Endodermal cell (in vitro differentiated cells): ENCODE measurements at places on chromosomes 13 and 19.

- H3K27me3 ChIP-seq: no peaks in the 10 kb centered on the region
- peak within 1 kb of the TSS; percentile 88 for H3K4me3 ChIP-seq
- H3K27ac ChIP-seq: peak within 1 kb of the TSS; percentile 89
- H3K4me1 ChIP-seq: peaks cover 4% of the 10 kb centered on the region
These were observed at the start of gene MOB3A for GRCh38 chr19:2096034-2096479. Gene MOB3A, minus strand, starts transcription at chr19:2096326. Its CDS starts 17,766 bp downstream, at chr19:2078560.

GRCh38 chr19:41264581-41265394 is 616 bp downstream of the HNRNPUL1 start:
- H3K36me3 ChIP-seq: peaks cover 32% of the 10 kb centered on the region
- H3K27me3 ChIP-seq: no peaks in the 10 kb centered on the region
- peak; percentile 78 for DNase-seq

- DNase-seq: peak; percentile 80
- H3K27me3 ChIP-seq: peaks cover 78% of the 10 kb centered on the region
- no peaks in the 10 kb centered on the region for H3K36me3 ChIP-seq
These were observed 1.5 kb downstream of the HS6ST3 start for GRCh38 chr13:96091164-96092117.

DNA sequence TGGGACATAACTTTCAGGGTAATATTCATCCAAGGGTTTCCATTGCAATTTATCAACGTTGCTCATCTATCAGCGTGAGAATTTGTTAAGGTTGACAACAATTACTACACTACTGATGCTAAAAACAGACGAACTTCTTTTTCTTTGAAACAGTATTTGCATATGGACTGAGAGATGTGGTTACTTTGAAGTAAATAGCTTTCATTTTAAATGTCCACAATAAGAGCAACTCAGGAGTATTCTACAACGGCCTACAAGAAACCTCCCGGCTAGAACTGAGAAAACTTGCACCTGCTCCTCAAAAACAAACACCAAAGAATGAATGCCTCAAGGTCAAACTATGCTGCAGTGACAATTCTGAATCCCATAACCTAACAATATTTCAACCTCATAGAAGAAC is 238.4 kb downstream of the IRS2 start:
- H3K27me3 ChIP-seq: no peaks in the 10 kb centered on the region
- H3K36me3 ChIP-seq: no peaks in the 10 kb centered on the region
- DNase-seq: no peak
- no peak overlapping the region for H3K4me3 ChIP-seq
- peak overlapping the region; percentile 41 for H3K27ac ChIP-seq

DNA sequence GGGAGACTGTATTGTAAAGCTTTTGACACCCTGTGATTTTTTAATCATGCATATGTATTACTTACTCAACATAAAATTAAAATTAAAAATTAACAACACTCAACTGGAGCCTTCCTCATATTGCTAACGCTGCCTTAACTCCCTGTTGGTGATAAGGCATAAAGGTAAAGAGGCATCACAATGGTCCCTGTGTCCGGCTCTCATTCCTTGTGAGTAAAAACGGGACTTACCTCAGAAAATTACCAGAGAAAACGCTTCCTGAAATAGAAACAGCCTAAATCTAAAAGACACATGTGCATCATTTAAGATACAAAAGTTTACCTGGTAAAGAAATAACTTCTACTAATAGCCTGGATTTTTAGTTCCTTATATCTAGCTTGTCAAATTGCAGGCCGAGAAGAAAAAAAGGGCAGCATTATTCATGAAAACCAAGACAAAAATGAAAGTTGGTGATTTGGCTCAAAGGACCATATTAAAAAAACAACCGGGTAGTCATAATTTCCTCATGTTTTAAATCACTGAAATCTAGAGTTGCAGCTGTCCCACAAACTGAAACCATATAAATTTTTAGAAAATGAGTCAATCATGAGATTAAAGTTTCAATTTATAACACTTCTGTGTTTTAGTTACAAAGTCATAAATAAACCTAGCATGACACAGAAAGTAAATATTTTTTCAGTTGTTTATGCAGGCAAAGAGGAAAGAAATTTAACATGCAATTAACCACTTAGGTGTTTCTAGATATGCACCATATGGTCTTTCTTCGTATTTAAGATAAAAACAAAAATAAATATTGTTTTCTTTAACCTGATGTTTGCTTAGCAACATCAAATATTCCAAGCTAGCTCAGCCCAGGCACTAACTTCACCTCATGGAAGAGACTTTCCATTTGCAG is 94.7 kb downstream of the MIPEP start:
- no peaks in the 10 kb centered on the region for H3K27me3 ChIP-seq
- DNase-seq: no peak
- H3K4me1 ChIP-seq: no peaks in the 10 kb centered on the region
- H3K4me3 ChIP-seq: no peak overlapping the region
- H3K36me3 ChIP-seq: peaks cover 4% of the 10 kb centered on the region

DNA sequence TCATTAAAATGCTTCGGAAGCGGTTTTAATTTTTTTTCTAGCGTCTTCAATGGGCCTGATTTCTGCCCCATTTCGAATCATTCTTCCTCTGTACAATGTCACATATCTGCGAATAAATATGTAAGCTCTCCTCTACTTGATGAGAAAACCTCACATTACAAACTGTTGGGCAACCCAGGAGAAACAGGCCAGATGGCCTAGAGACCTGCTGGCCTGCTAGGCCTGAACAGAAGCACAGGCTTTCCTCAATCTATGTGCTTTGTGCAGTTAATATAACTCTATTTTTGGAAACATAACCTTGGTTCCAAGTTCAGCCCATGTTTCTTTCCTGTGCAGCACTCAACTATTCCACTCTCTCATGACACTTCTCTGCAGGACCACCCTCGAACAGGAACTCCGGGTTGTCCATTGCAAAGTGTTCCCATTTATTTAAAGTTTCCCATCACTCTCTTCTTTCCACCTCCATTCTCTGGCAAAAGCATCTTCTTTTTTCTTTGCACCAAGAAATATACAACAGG is 42.0 kb downstream of the DCLK1 start:
- H3K4me3 ChIP-seq: no peak overlapping the region
- no peak overlapping the region for H3K27ac ChIP-seq
- no peaks in the 10 kb centered on the region for H3K27me3 ChIP-seq
- DNase-seq: no peak
- H3K36me3 ChIP-seq: no peaks in the 10 kb centered on the region

DNA sequence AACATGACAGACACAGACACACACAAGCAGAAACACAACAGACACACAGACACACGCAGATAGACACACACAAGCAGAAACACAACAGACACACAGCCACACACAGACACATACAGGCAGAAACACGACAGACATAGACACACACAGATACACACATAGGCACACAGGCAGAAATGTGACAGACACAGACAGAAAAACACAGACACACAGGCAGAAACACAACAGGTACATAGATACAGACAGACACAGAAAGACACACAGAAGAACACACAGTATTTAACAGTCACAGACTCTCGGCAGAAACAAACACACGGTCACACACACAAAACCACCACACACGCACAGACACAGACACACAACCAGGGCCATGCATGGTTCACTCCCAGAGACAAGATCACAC is 905 bp downstream of the TBXA2R start:
- no peak overlapping the region for H3K27ac ChIP-seq
- H3K27me3 ChIP-seq: peaks cover 16% of the 10 kb centered on the region
- no peaks in the 10 kb centered on the region for H3K4me1 ChIP-seq
- H3K36me3 ChIP-seq: no peaks in the 10 kb centered on the region

GRCh38 chr13:33757713-33758112 is 60.2 kb upstream of the RFC3 start:
- no peaks in the 10 kb centered on the region for H3K27me3 ChIP-seq
- DNase-seq: no peak
- no peak overlapping the region for H3K27ac ChIP-seq
- H3K36me3 ChIP-seq: no peaks in the 10 kb centered on the region

DNA sequence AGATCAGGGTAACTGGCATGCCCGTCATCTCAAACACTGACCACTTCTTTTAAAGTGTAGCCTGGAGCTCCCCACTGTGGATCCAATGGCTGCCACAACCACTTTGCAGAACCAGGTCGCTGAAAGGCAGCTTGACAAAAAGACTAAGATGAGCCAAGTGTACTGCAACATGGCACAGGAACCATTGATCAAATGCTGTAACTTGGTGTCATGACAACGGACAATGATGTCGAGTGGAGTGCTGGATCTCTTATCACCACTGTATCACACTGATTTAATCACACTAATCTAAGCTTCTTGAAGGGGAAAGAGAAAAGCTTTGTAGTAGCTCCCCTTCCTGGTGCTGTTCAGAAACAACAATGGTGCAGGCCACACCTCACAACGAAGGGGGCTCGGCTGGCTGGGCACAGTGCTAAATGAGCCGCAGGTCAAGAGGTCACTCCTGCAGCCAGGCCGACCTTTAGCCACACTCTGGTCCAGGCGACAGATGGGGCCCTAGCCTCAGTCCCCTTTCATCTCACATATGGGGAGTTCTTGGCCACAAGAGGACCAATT is 2.2 kb upstream of the TNFRSF19 start:
- DNase-seq: peak; percentile 56
- no peak overlapping the region for H3K4me3 ChIP-seq
- peaks cover 12% of the 10 kb centered on the region for H3K4me1 ChIP-seq
- H3K27me3 ChIP-seq: no peaks in the 10 kb centered on the region
- H3K36me3 ChIP-seq: no peaks in the 10 kb centered on the region

DNA sequence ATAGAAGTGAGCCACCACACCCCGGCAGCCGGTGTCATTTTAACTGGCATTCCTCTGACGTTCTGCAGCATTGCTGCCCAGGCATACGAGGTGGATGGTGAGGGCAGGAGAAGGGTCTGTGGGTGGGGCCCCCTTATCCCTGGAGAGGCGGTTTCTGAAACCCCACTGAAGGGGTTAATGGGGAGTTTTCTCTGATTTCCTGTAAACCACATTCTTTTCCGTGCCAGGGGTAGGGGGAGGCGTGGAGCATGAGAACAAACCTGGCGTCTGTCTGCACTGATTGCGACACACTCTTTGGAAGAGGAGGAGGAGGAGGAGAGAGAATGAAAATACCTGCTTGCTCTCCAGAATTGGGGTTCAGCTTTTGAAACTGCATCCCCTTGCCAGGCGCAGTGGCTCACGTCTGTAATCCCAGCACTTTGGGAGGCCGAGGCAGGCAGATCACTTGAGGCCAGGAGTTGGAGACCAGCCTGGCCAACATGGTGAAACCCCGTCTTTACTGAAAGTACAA is 2.7 kb upstream of the C3 start:
- H3K4me1 ChIP-seq: no peaks in the 10 kb centered on the region
- peak; percentile 67 for DNase-seq
- no peaks in the 10 kb centered on the region for H3K36me3 ChIP-seq
- H3K4me3 ChIP-seq: no peak overlapping the region
- H3K27ac ChIP-seq: no peak overlapping the region
- no peaks in the 10 kb centered on the region for H3K27me3 ChIP-seq

DNA sequence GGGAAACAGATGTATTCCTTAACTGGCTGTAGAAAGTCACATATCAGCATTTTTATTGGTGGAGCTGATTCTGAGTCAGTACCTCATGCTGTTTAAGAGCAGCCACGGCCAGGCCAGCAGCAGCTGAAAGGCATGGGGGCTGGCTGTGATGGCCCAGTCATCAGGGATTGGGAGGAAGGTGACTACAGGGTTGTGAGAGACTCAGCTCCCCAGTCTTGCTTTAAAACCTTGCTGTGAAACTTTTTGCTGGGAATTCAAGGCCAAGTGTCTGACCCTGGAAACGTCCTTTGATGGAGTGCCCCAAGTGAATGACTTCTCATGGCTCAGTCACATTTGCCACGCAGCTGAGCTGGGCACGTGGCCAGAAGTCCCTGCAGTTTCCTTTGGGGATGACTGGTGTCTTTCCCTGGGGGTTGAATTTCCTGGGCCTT is 39.1 kb upstream of the RNF113B start:
- no peaks in the 10 kb centered on the region for H3K4me1 ChIP-seq
- peaks cover 90% of the 10 kb centered on the region for H3K36me3 ChIP-seq
- DNase-seq: no peak
- no peaks in the 10 kb centered on the region for H3K27me3 ChIP-seq

GRCh38 chr19:38362076-38362945 is 12.1 kb upstream of the PSMD8 start:
- H3K27ac ChIP-seq: no peak overlapping the region
- peak overlapping the region; percentile 84 for H3K4me3 ChIP-seq
- H3K4me1 ChIP-seq: no peaks in the 10 kb centered on the region
- DNase-seq: peak; percentile 98

DNA sequence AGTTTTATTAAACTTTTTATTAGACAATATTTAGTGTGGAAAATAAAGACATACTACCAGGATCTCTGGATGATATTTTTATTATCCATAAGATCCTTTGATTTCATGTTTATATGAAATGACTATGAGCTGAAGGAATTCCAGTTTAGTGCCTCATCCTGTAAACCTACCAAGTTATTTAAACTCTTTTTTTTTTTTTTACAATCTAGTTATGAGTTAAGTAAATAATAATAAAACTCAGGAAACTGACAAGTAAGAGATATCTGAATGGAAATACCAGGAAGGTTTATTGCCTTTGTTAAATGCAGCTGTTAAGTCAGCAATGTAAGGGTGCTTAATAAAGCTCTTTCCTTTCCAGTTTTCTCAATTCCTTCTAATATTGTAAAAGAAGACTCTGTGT is 53.9 kb downstream of the RXFP2 start:
- H3K4me3 ChIP-seq: no peak overlapping the region
- H3K27me3 ChIP-seq: no peaks in the 10 kb centered on the region
- DNase-seq: no peak
- H3K36me3 ChIP-seq: no peaks in the 10 kb centered on the region
- H3K27ac ChIP-seq: no peak overlapping the region
- no peaks in the 10 kb centered on the region for H3K4me1 ChIP-seq

GRCh38 chr13:102816708-102817107 is 17.8 kb downstream of the BIVM start:
- H3K4me1 ChIP-seq: no peaks in the 10 kb centered on the region
- H3K27me3 ChIP-seq: no peaks in the 10 kb centered on the region
- no peak overlapping the region for H3K4me3 ChIP-seq
- no peak overlapping the region for H3K27ac ChIP-seq
- H3K36me3 ChIP-seq: peaks cover 12% of the 10 kb centered on the region

DNA sequence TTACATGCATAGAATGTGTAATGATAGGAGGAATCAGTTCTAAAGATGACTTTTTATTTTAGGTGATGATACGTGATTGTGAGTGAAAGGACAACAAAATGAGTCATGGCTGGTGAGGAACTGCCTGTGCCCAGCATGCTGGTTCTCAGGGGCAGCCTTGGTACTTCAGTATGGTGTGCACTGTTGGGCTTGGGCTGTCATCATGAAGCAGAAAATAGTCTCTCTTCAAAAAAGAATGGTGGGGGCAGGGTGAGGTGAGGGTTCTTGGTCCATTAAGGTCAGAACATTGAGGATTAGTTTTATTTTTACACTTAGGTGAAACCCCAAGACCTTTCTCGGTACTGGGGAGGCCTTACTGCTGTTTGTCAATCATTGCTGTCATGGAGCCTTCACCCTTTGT is 309.5 kb downstream of the MTUS2 start:
- no peak overlapping the region for H3K4me3 ChIP-seq
- H3K27ac ChIP-seq: no peak overlapping the region
- H3K36me3 ChIP-seq: no peaks in the 10 kb centered on the region
- DNase-seq: no peak

DNA sequence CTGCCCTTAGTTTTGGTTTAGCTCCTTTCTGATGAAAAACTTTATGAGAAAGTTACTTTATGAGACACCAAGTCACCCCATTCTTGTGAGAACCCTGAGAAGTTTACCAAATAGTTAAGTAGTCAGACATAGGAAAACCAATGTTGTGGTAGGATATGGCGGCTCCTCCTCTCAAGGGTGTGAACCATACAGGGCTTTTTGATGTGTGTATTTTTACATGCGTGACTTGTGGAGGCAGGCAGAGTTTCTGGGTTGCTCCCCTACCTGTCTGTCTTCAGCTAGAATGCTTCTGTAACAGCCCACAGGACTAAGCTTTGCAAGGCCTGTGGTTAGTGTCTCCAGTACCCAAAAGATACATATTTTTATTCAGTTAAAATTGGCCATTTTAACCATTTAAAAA is 18.3 kb downstream of the UBAC2 start:
- DNase-seq: no peak
- peaks cover 21% of the 10 kb centered on the region for H3K36me3 ChIP-seq
- H3K27me3 ChIP-seq: no peaks in the 10 kb centered on the region
- no peaks in the 10 kb centered on the region for H3K4me1 ChIP-seq
